ENCODE measurements at places on chromosomes 2 and 18. TPM values are rescaled to one million over a fixed set of nuclear protein-coding genes. Genes with fewer than 3 reads are reported as not detected.

DNA sequence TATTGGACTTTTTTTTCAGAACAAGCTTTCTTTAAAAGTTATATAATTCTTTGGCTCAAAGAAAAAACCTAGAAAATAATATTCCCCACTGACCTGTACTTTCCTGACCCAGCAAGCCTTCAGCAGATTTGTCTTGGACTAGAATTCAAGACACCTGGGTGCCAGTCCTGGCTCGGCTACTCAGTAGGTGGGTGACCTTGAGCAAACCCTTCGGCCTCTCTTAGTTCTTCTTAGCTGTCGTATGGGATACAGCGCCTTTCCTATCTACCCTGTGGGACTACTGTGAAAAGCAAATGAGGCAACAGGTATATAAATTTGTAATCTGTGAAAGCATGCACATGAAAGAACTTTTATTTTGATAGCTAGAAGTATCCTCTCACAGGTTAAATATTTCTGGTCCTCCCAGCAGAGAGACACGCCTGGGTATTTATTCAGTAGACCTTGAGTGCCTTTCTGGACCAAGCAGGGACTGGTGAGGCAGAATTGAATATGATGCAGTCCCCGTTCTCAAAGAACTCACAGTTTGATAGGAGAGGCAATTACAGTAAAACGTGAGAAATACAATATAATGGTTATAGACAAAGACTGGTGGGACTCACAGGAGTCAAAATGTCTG is 69.4 kb upstream of the EPAS1 start:
- DNase-seq, result no peak

DNA sequence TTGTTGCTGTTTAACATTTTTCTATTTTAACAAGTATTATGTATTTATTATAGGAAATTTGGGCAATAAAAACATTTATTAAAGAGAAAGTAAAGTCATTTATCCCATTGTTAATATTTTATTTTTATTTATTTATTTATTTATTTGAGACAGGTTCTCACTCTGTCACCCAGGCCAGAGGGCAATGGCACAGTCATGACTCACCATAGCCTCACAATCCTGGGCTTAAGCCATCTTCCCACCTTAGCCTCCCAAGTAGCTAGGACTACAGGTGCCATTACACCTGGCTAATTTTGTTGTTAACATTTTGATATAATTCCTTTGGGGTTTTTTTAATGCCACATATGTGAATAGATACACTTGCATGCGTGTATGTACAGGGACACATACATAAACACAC is 165.9 kb upstream of the STON1 start:
- no peak for DNase-seq

- no peak for DNase-seq
Observed at GRCh38 chr2:23627236-23628009, 242.4 kb downstream of the KLHL29 start.

- DNase-seq, result no peak
Observed at GRCh38 chr18:75220551-75221355, 10.2 kb downstream of the TSHZ1 start.

- DNase-seq, result no peak
Observed at GRCh38 chr18:5824370-5824984, 70.8 kb downstream of the TMEM200C start.

DNA sequence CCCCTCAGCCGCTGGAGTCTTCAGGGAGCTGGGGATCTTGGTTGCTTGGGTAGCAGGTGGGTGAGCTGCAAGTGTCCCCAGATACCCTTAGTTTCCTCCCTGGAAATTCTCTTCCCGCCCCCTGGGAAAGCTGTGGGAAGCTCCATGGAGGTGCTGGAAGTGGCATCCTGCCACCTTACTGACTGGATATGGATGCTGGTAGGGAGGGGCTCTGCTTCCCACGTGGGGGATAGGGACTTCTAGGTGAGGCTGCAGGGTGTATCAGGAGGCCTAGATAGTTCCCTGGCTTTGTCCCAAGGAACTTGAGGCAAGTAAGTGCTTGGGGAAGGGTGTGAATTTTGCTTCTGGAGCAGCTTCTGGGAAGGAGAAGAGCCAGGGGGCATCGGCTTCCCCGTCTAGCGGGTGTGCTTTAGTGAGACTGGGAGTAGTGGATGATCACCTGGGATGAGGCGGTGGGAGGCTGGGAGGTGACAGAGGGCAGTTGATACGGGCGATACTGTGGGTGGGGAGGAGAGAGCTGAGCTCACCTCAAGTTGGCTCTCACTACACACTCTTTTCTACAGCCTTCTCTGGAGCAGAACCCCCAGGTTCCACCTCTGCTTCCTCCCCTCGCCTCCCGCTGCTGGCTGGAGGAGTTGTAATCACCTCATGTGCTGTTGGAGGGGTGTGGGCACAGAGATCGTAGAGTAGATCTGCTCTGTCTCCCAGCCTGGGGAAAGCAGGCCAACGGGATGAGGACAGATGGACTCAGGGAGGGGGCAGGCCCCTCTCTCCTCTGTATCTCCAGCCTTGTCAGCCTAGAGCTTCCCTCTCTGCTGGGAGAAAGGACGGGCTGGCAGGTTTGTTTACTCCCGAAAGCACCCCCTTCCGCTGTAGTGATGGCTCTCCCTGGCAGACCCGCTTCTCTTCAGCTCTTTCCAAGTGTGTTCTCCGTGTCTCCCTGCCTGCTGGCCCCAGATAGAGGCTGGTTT is 19.8 kb downstream of the TET3 start:
- no peak for DNase-seq

- peak; percentile 57 for DNase-seq
Observed at GRCh38 chr2:241067501-241068135, 34.5 kb downstream of the MTERF4 start.

DNA sequence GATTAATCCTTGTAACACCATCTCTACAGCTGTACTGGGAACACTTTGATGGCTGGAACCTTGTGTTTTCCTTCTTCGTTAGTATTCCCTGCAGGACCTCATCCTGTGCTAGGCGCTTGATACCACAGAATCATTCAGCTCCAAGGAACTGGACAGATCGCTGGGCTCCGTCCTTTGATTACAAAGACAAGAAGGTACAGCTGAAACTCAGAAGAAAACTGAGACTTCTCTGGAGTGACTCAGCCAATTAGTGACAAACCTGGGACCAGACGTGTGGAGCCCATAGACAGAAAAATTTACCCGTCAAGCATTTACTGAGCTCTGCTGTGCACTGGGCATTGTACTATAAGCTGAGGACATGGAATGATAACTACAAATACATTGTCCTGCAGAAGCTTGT is 67.3 kb downstream of the NCKAP5 start:
- DNase-seq, result no peak

GRCh38 chr18:55401638-55402191 is 186.3 kb downstream of the TCF4 start:
- peak; percentile 72 for DNase-seq

- DNase-seq, result no peak
Observed at GRCh38 chr2:20365249-20365817, 14.7 kb upstream of the PUM2 start.

GAREM2 gene
- 1.8 TPM for total RNA-seq

GRCh38 chr2:238431-238830 is 25.4 kb downstream of the SH3YL1 start:
- no peak for DNase-seq

DNA sequence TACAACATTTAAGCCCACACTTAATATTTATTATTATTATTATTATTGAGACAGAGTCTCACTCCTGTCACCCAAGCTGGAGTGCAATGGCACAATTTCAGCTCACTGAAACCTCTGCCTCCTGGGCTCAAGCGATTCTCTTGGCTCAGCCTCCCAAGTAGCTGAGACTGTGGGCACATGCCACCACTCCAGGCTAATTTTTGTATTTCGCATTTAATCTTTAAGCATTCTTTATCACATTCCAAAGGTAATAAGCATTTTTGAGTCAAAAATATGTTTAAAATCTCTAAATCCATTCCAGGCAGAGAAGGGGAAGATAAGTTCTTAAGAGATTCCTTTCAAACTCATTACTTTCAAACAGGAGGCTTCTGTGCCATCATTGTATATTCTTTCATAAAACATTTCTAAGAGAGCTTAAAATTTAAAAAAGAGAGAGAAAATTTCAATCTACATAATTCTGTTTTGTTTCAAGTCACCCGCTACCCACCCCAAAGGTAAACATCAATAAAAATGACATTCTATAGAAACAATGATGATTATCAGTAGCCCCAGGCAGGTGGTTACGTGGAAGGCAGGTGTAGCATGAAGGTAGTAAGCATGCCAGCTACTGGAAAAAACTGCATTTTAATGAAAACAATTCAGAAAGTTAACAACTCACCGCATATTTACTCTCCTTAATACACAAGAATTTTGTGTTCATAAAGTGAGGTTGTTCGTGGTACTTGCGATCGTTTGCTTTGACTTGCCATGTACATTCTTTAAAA is 84.4 kb upstream of the NARS1 start:
- DNase-seq, result no peak

- no peak for DNase-seq
Observed at GRCh38 chr2:73172963-73173362, 29.4 kb upstream of the NOTO start.

GRCh38 chr2:235659767-235660322 is 166.0 kb downstream of the AGAP1 start:
- no peak for DNase-seq

FAHD2A gene
- total RNA-seq, result 11.5 TPM

- DNase-seq, result no peak
Observed at GRCh38 chr2:198916548-198917080, 541.1 kb downstream of the SATB2 start.

DNA sequence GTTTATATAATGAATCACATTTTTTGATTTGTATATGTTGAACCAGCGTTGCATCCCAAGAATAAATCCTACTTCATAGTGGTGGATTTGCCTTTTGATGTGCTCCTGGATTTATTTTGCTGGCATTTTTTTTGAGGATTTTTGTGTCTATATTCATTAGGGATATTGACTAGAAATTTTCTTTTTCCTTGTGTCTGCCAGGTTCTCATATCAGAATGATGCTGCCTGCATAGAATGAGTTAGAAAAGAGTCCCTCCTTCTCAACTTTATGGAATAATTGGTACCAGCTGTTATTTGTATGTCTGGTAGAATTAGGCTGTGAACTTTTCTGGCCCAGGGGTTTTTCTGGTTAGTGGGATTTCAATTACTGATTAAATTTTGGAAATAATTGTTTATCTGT is 457.4 kb upstream of the DSEL start:
- DNase-seq, result no peak

DNA sequence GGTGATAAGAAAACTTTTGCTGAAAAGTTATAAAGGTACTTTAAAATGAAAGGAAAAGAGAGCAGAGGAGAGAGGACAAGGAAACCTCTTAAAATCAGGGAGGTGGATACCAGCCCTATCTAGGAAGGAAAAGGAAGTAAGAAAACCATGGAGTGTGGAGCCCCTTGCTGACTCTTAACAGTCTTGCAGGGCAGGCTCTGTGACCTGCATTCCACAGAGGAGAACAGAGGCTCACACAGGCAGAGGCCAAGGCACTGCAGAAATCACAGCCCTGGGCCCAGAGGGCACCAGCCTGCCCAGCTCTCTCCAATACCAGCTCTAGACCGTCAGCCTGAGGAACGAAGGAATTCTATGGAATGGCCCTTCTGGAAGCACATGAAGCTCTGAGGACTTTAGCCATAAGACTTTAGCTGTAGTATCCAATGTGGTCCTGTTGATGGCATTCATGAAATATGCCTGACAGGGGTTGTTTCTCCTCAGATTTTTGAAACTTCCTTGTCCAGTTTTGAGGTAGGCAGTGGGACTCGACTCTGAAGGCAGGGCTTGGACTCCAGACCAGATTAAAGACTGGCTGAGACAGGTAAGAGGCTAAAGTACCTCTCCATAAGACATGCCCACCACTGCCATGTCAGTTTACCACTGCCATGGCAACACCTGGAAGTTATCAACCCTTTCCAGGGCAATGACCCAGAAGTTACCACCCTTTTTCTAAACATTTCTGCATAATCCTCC is 216.3 kb downstream of the ANAPC1 start:
- no peak for DNase-seq

DNA sequence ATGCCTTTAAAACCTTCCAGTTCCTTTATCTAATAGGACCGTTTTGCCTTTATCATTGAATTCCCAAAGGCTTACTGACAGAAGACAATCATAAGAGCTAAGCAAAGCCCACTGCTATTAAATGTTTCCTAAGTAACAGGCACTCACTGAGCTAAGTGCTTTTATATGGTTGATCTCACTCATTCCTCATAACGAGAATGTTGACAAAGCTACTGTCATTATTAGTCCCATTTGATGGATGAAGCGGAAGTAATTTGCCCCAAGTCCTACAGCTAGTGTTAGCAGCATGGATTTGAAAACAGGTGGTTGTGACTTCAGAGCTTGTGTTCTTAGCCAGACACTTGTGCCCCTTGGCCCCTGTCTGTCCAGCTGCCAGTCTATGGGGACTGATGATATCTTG is 134.8 kb upstream of the SERPINE2 start:
- no peak for DNase-seq

DNA sequence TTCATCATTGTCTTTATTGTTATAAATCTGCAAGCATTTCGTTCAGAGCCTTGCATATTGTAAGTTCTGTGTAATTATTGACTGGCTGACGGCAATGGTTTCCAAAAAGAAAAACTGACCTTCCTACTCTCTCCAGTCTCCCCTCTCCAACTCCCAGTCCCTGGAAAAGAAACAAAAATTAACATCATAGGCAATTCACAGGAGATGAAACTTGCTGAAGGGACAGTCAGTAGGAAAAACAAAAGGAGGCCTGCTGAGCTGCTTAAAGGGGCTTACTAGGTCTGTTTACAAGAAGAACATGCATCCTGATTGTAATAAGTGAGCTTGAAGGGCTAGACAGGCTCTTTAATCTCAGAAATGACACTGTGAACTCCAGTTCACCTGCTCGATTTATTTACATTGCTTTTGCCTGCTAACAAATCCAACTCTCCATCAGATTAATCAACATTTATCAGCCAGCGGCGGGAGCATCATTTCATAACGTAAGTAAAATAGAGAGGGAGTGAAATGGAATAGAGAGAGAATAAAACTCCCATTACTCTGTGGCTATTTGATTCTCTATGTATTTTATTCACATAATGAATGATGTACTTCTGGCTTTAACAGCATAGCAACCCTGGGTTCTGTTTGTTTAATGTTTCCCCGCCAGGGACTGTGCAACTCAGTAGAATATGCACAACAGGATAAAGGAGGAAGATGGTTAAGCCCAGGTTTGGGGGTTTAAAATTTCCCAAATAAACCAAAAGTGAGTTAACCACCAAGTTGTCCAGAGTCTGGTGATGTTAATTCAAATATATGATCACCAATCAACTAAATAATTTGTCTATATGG is 256.7 kb upstream of the SETBP1 start:
- DNase-seq, result no peak

GRCh38 chr2:23707096-23707495 is 219.8 kb downstream of the ATAD2B start:
- DNase-seq, result no peak

LINC00305 gene
- total RNA-seq, result not detected

GRCh38 chr2:43058726-43059110 is 167.7 kb downstream of the ZFP36L2 start:
- DNase-seq, result peak; percentile 62

GRCh38 chr2:71358931-71359671 is 27.5 kb downstream of the ZNF638 start:
- DNase-seq, result no peak

DNA sequence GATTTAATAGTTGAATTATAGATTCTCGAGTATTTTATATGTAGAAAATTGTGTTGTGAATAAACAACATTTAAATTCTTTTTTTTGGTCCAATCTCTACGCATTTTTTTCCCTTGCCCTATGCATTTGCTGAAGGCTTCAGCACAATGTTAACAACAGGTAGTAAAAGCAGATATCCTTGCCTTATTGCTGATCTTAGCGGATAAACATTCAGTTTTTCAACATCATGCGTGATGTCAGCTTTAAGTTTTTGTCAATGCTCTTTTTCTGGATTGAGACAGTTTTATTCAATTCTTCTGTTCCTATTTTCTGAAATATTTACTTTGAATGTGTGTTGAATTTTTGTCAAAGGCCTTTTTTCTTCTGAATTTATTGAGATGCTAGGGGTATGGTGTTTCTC is 11.6 kb upstream of the OR6B3 start:
- DNase-seq, result no peak

Data from sigmoid colon (tissue), 7 donors.